ENCODE measurements at places on chromosomes 5 and 9.

GRCh38 chr5:153187503-153187902 lies 303.0 kb upstream of the GRIA1 start:
- no peak for DNase-seq

GRCh38 chr9:96008502-96009222 lies 133.2 kb downstream of the ERCC6L2 start:
- DNase-seq: no peak

DNA sequence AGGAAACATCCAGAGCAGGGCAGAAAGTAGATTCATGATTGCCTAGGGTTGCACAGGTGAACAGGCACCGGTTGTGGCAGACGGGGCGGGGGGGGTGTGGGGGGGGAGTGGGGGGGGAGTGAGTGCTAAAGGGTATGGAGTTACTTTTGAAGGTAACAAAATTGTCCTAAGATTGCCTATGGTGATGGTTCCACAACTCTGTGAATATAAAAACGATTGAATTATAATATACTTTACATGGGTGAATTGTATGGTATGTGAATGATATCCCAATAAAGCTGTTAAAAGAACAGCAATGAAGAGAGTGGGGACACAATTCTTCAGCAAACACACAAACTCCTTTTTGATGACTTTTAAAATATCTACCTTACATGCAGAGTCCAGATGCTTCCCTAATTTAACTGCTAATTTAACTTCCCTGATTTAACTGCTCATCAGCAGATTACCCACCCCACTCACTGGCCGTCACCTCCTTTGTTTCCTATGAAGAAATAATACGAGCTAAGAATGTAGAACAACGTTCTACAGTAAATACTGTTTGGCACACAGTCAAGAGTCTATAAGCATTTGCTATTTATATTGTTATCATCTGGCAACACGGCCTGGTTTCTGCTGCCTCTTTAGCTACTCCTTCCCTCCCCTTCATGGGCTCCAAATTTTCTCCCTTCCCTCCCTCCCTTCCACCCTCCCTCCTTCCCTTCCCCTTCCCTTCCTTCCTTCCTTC lies 83.5 kb downstream of the PTCH1 start:
- no peak for DNase-seq

DNA sequence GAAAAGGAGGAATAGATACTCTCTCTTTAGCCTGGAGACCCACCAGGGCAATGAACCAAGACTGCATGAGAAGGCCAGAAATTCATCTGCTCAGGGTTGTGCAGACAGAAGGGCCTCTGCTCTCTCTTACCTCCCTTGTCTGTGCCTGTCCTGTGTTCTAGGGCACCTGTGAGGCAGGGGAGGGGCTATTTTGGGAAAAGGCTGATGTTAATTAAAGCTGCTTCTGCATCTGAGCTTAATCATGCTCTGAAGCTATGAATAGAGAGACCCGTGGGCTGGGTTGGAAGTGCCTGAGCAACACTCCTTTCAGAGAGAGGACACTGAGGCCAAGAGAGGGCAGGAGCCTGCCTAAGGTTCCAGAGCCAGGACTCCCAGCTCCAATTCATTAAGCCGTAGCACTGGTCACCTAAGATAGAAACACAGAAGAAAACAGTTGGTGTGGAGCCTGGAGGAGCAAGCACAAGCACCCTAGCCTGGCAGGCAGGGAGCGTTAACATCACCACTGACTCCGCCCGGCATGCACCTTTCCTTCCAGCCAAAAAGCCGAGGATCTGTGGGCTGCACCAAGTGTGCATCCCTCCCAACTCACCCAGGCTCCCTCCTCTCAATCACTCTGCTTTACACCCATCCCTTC lies 31.4 kb upstream of the STING1 start:
- no peak for DNase-seq

GRCh38 chr9:126411948-126412284 lies 85.3 kb downstream of the MVB12B start:
- no peak for DNase-seq

DNA sequence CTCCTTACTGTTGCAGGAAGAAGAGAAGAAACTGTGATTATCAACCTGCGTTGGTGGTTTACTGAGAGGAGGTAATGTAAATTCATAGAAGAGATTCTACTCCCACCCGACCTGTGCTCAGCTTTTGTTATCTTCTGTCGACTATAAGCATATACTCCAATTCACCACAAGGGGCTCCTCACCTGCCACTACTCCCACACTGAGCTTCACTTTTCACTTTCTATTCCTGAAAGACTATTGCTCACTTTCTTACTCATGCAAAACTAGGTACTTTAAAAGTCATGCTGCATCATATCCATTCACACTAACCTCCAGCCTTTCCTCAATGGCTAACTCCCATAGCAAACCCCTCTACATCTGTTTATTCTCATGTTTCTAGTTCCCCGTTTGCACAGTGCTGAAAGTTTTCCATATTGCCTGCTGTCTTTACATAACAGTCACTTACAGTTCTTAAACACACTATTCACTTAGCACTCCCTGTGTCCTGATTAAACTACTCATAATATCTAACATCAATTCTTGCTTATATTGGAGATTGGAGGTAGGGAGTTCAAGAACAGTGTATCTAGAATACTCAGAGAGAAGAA lies 1062.6 kb downstream of the NR2F1-AS1 start:
- DNase-seq: no peak

DNA sequence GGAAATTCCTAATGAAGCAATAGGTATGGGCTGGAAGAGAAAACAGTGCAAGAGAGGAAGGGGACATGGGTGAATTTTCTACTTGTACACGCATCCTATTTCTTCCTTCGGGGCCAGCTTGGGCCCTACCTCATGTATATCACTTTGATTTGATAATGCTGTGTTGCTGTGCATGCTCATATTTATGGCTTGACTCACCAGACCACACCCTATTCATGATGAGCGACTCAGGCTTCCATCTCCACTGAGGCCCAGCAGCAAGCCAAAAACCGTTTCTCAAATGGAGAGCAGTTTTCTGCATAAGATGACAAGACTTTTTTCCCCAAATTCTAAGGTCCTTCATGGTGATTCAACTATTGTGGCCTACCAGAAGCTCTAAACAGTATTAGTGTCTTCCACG lies 2039.1 kb upstream of the CDH9 start:
- DNase-seq: no peak

GRCh38 chr5:1805736-1806135 lies 4.5 kb downstream of the NDUFS6 start:
- no peak for DNase-seq

DNA sequence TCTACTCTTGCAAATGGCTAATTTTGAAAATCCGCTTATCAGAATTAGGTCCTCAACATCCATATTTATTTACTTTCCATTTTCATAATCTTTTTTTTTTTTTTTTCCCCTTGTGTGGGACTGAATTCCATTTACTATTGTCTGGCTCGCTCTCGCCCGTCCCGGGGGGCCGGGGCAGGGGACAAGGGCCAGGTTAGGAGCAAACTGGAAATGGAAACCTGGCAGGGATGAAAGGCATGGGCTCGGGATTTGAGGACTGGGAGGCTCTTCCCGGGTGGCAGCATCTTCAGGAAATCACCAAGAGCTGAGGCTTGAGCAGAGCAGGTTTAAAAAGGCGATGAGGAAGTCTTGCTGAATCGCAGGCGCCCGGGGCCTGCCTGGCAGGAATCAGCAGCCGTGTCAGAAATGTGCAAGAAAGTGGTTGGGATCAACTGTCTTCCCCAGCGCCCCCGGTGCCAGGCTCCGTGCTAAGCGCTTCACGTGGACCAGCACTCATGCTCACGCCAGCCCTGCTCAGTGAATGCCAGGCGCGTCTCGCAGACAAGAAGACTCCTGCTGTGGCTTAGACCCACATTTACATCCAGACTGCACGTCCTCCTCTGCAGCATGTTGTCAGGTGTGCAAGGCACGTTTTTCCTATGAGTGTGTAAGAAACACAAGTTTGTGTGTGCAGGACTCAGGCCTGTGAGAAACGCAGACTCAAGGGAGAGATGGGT lies 66.3 kb upstream of the UNC5A start:
- no peak for DNase-seq

Data from esophagus squamous epithelium (tissue), 5 donors.